ENCODE measurements at places on chromosomes 1 and 21.
A peak's percentile ranks its signal among the peaks of the same experiment; 100 is the strongest.

DNA sequence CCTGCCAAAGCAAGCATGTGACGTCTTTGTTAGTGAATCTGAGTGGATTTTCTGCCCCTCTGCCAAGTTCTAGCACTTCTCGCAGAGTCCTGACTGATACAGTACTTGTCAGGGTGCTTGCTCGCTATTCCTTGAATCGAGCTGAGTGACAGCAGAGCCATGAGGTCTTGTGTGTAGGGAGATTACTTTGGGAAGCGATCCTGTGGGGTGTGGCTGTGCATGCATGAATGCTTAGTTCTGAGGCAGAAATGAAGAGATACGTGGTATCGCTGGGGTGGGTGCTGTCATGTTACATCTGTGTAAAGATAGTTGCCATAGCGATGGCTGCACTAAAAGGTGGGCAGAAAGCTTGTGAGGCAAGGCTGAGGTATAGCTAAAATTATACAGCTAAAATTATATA lies 19.3 kb upstream of the DNAJC28 start:
- no peak for DNase-seq

DNA sequence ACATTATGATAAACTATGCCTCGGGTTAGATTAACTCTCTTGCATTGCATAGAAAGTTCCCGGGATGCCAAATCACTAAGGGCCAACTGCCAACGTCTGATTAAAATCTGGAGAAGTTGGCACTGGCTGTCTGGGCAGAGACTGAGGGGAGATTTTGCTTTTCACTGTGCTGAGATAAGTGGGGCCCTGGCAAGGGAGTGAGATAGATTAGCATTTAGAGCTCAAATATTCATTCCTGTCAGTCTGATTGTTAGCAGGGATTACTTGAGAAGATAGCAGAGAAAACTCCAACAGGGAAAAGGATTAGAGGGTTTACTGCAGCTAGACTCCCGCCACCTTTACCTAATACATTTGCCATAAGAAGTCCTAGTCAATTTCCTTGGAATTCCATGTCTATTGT lies 714.1 kb upstream of the CHRM3 start:
- DNase-seq: no peak

DNA sequence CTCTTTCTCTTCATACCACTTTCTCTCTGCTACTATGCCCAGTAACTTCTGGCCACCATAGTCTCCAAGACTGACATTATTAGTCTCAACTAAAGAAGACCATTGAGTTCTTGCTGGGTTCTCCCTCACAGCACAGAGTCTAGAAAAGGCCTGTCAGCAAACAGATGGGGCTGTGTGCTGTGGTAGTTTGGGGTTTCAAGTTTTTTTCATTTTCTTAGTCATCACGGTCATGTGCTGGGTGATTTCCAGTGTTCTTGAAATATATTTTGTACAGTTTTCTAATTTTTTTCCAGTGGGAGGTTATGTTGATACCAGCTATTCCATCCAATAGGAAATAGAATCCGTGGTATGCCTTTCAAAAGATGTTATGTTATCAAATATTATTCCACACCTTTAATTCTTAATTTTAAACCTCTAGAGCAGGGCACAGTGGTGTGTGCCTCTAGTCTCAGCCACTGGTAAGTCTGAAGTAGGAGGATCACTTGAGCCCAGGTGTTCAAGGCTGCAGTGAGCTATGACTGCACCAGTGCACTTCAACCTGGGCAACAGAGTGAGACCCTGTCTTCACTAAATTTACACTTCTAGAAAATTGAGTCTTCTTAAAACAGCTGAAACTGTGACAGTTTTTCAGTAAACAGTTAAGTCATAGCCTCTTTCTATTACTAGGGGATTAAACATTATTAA lies 8.3 kb downstream of the CFHR2 start:
- no peak for DNase-seq

GRCh38 chr21:31366825-31367224 lies 22.8 kb upstream of the TIAM1 start:
- no peak for DNase-seq

- no peak for DNase-seq
These were observed 432.2 kb downstream of the PCP4 start for GRCh38 chr21:40299451-40299850.

GRCh38 chr1:24266998-24267397 lies 52.2 kb upstream of the GRHL3 start:
- no peak for DNase-seq

DNA sequence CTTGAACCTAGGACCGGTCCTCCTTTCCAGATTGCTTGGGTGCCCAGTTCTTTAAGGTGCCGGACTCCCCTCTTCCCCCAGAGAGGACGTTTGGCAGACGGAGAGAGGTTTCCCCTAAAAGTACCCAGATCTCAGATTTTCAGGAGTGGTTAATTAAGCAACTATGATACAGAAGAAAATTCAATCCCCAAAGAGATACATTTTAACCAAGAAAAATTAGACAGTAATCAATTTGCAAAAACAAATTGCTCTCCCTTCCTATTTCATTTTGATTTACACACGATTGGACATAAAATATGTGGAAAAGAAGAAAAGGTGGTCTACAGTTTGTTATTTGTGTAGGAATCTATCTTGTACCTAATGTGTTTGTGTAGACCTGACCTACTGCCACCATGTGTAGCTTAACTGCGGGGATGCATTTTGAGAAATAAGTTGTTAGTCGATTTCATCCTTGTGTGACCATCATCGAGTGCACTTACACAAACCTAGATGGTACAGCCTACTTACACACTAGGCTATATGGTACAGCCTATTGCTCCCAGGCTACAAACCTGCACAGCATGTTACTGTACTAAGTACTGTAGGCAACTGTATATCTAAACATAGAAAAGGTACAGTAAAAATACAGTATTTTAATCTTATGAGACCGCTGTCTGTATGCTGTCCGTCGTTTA lies 755 bp downstream of the RPAP2 start:
- peak; percentile 12 for DNase-seq

DNA sequence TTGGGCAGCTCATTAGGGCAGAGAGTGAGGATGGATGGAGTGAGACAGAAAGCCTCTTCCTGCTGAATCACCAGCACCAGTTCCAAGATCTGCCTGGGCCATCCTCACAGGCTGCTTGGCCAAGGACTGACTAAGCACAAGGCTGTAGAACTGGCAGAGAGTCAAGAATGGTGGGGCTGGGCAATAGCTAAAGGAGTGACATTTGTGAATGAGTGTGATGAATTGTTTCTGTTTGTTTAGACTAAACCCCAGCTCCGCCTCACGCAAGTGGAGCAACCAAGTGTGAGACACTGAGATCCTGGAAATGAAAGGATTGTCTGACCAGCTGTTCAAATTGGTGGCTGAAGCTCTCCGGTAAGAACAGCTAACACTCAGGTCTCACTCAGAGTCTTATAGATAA lies 38.6 kb downstream of the BRINP2 start:
- no peak for DNase-seq

GRCh38 chr1:221456918-221457317 lies 285.0 kb downstream of the DUSP10 start:
- DNase-seq: no peak

DNA sequence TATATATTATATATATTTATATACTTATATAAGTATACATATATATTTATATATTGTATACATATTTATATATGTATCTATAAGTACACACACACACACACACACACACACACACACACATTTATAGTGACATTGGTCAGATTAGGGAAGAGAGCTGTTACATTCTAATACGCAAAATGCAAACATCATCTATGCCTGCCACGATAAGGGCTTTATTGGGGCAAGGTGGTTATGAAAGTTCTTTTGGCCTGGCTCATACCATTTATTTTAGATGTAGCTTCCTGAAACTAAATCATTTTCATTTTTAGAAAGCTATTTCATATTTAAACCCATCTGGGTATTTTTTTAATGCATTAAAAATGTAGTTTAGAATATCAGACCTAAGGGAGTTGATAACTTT lies 82.8 kb downstream of the MAST2 start:
- no peak for DNase-seq

DNA sequence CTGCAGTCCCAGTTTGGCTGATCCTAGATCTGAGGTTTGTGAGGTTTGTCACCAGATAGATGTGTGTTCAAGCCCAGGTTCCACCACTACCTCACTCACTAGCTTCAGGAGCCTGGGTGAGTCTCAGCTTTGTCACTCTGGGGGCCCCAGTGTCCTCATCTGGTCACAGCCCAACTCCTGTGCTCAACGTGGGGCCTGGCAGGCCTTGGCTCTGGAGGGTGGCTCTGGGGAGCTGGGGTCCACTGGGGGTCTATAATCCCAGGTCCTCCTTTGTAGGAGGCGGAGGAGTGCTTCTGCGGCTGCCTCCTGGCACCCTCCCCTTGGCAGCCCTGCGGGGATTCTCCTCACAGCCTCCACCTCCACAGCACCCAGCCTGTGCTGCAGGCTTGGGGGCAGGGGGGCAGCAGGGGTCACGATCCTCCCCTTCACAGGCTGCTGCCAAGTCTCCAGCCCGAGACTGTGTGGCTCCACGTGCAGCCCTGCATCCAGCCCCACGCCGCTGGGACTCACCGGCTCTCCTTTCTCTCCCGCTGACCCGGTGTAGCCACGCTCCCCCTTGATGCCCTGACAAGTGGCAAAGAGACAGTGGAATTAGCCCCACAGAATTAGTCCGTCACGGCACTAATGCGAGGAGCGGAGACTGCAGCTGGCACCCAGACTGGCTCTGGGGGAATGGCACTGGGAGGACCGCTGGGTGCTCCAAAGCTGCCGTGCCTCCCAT lies 22.5 kb upstream of the PEF1 start:
- DNase-seq: no peak

DNA sequence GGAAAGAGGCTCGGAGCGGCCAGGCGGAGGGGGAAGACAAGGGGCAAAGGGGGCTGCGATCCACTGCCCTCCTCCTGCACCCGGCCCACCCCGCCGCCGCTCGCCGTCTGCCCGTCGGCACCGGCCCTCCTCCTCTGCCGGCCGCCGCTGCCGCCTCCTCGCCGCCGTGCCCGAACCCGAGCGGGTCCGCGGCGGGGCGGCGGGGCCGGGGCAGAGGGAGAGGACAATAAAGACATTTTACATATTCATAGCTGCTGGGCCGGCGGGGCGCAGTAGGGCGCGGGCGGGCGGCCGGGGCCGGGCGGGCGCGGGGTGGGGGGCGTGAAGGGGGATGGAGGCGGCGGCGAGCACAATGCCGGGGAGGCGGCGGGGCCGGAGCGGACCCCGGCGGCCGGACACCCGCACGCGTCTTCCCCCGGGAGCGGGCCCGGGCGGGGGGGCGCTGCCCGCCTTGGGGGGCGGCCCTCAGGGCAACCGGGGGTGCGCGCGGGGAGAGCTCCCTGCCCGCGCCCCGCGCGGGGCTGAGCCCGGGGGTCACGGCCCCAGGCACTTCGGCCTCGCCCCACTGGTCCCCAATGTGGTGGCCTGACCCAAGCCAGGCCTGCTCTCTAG lies 546 bp downstream of the POU2F1 start:
- peak; percentile 91 for DNase-seq

DNA sequence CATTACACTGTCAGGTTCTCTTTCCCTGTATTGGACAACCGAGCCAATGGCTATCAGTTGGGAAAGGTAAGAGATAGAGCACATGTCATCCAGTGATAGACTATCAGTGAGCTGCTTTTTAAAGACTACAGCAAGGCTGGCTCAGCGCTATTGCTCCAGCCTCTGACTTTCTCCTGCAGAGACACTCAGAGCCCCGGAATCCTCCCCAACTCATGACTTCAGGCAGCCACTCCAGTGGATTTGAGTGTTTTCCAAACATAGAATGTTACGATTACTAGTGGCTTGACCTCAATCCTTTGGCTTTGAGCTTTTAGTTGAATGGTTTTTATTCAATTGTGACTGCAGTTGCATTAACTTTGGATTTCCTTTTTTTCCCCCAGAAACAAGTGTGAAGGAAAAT lies 331.9 kb downstream of the DISC1 start:
- DNase-seq: no peak

GRCh38 chr1:181104790-181105133 lies 16.3 kb downstream of the IER5 start:
- peak; percentile 93 for DNase-seq

GRCh38 chr1:224529844-224530243 lies 86.3 kb upstream of the CNIH3 start:
- DNase-seq: no peak

GRCh38 chr1:10968411-10968826 lies 44.0 kb upstream of the TARDBP start:
- DNase-seq: peak; percentile 85

- DNase-seq: peak; percentile 58
These were observed at the start of gene PRDM2 for GRCh38 chr1:13699936-13700520. TSS of gene PRDM2 (plus strand) at chr1:13700188. CDS start at chr1:13715606, 15,418 bp downstream.

- DNase-seq: no peak
These were observed 92.9 kb upstream of the SOD1 start for GRCh38 chr21:31566611-31567010.

GRCh38 chr1:77468949-77469710 lies 187.3 kb downstream of the AK5 start:
- DNase-seq: no peak

DNA sequence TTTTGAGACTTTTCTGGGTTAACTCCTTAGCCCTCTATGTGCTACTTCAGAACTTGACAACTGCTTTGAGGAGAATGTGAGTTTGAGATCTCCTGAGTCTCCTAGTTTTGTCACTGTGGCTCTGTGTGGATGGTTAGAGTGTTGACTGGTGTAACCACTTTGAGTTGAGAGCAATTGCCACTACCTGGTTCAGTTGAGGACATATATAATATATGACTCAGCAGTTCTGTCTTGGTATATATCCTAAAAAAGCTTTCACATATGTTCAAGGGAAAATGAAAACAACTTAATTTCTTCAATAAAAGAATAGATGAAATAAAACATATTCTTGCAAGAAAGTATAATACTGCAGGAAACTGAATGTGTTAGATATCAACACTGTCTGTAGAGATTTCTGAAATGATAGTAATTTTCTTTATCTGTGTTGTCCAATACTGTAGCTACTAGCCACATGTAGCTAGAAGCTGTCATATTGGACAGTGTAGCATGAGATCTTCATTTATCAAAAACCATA lies 96.7 kb upstream of the QSOX1 start:
- no peak for DNase-seq

DNA sequence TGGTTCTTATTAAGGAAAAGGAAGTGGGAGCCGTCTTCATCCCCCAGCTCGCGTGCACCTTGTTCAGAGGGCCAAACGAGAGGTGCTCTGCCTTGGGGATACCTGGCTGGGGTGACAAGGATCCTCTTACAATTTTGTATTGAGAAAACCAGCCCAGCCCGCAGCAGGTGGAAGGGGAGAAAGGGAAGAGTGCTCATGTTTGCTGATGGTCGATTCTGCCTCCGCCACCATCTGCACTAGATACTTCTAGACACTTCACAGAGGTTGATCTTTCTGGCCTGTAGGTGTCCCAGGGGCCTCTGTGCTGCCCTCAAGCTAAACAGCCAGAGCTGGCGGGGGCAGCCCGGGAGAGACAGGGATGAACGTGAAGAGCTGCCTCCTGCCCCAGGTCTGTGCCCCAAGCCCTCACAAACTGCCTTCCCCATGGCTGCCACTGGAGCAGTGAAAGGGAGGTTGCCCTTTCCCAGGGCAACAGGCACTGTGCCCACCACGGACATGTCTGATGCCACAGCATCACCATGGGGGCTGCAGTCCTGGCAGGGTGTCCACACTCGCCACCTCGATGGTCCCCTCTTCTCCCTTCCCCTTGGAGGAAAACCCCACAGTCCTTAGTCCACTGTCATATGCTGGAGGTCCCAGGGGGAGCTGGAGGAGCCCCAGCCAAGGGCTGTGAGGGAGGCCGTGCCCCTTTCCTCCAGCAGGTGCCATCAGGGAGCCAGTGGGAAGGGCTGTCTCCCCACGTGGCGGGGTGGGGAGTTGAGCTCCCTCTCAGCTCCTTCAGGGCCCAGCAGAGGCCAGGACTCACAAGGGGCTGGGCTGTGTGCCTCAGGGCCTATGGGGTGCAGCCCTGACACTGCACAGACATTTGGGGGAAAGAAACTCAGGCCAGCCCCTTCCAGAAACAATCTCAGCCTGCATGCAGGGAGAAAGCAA lies 8.1 kb downstream of the ADPRS start:
- DNase-seq: peak; percentile 44

Data from NCI-H526 (cell line).